ENCODE measurements at places on chromosomes 1 and 21.

DNA sequence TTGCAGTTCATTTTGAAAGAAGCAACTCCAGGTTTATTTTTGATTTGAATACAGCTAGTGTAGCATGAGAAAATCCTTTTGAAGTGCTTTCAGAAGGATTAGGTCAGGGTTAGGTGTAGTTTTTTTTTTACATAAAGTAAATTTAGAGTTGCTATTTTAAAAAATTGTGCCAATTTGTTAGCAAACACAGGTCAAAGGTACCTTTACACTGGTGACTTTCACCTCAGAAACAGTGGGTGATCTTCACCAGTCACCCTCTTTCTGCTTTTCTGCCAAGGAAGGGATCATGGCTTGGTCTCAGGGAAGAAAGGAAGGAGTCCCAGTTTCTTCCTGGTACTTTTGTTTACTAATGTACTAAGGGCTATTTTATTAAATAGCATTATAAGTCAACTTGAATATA, 111.5 kb downstream of the SDCCAG8 start:
- DNase-seq = no peak

GRCh38 chr1:179327679-179328078, 34.1 kb downstream of the SOAT1 start:
- no peak for DNase-seq

- DNase-seq = no peak
Observed at GRCh38 chr1:150549496-150550221, 451 bp downstream of the ADAMTSL4 start.

DNA sequence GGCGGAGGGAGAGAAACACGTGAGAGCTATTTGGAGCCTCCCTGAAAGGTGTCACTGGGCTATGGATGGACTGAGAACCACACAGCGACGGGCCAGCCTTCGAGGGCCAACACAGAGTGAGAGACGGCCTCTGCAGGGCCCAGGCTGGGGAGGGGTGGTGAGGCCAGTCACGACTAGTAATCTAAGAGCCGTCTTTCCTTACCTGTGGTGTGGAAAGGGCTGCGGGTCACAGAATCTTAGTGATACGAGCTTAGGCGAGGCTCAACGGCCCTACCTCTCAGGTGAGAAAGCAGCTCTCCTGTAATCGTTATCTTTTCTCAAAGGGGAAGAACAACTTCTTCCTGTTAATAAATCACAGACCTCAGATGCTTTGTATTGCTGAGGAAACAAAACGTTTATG, 33.4 kb upstream of the COX20 start:
- no peak for DNase-seq

- no peak for DNase-seq
Observed at GRCh38 chr1:116564426-116564825, 6.4 kb downstream of the CD58 start.

- DNase-seq = no peak
Observed at GRCh38 chr21:45931397-45931969, 50.1 kb upstream of the COL6A1 start.

GRCh38 chr21:38733972-38734546, 71.7 kb upstream of the ETS2 start:
- DNase-seq = peak; percentile 44

DNA sequence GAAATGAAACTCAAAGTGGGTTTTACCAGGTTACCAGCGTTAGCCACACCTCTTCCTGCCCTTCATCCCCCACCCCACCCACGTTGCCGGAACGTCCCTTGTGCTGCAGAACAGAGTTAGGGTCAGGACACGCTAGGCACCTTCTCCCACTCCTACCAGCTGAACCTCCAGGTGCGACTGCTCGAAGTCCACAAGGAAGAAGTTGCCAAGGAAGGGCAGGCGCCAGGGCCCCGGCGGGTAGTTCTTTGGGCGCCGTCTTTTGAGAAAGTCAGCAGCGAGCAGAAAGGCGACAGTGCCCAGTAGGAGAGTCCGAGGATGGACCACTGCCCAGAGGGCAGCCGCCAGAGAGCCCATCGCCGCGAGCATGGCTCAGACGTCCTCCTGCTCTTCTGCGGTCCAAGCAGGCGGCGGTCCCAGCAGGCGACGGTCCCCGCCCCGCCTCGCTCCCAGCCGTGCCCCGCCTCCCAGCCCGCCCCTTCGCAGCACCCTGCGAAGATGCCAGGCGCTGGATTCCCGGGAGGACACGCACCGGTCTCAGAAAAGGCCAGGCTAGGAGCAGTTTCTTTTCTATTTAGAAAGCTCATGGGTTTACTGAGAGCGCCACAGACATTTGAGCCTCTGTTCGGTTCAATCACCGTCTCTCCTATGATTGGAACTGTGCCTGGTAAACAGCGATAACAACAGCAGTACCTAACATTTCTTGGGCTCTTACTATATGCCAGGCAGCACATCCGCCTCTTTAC, at the start of gene CYP2J2:
Gene CYP2J2 (minus strand): TSS at position 393 of the 743 bp plus-strand sequence. CDS start 27 bp downstream, at position 366.
- DNase-seq = peak; percentile 12

- DNase-seq = no peak
Observed at GRCh38 chr1:96872757-96873156, 151.2 kb downstream of the PTBP2 start.
